KG1 (cell line): ENCODE measurements at places on chromosomes 3 and 15.

DNA sequence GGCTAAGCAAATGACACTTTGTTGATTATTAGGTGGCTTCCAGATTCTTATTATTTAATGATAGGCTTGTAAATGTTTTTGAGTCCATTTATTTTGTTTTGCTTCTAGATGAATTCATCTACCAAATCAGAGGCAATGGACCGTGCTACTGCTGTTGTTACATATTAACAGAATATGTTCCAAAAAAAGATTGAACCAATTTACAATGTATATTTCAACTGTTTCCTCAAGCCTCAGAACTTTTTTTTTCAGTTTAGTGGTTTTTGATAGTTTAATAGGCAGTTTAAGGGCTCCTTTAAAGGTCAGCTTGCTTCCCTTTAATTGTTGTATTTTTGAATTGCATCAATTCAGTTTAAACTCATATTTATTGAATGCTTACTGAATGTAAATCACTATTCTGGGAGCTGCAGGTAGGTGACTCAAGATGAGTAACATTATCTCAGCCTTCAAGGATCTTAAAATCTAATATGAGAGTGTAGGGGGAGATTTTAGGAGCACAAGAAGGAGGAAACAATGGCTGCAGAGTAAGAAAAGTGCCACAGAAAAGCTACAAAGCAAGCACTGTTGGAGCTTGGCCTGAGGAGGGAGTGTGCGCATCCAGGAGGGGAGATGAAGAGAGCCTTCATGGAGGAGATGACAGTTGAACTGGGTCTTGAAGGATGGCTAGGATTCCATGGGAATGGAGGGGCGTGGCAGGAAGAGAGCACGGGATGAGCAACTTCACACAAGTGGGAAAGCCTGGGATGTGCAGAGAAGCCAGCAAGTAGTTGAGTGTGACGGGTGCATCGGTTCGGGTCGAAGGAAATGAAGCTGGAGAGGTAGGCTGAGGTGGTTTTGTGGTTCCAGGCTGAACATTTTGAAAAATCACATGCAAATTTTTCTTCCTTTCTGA, 14.7 kb downstream of the MAP2K1 start:
- no peak for DNase-seq

- no peak for DNase-seq
Observed at GRCh38 chr3:96416549-96417255, 397.7 kb upstream of the EPHA6 start.

DNA sequence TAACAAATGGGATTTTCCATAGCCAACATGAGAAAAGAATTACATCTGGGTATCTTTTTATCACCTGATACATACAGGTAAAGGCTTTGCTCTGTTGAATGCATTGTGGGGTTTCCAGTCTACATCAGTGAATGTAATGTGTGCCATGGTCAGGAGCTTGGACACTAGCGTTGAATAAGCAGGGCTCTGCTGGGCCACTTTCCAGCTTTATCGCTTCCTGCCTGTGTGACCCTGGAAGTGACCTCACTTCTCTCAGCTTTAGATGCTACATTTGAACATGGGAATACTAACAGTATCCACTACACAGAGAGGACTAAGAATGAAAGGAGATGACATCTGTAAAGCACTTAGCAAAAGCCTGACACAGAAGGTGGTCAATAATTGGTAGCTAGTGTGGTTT, 40.1 kb downstream of the TTC23 start:
- no peak for DNase-seq

DNA sequence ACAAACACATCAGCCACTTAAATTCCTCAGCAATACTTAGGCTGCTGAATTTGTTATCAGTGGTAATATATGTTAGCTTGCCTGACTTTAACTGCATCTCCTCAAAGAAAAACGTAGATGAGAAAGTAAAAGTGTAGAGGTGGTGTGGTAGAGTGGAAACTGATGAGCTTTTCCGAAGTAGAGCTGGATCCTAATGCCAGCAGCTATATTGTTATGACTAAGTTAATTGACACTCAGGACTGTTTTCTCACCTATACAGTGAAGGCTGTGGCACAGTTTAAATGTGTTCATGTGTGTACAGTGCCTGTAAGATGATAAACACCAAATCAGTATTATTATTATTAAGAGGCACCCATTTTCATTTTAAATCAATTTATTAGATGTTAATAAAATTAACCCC, 174.9 kb downstream of the TNIK start:
- no peak for DNase-seq

DNA sequence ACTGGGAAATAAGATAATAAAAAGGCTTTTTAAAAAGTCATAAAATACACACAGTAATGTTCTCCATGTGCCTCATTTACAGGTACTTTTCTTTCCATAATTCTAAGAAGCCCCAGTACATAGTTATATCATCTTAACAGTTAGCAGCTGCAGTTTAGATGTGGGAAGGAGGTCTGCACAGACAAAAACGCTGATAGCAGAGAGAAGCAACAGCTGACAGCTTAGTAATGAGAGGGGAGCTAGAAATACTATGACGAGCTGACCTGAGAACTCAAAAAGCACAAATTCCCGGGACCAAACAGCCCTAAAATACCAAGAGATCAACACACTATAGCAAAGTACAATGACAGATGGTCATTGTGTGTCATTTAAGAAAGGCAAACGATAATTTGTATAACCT, 36.7 kb upstream of the ARHGEF3 start:
- no peak for DNase-seq

GRCh38 chr3:13015286-13016082, 57.7 kb downstream of the IQSEC1 start:
- peak; percentile 40 for DNase-seq

DNA sequence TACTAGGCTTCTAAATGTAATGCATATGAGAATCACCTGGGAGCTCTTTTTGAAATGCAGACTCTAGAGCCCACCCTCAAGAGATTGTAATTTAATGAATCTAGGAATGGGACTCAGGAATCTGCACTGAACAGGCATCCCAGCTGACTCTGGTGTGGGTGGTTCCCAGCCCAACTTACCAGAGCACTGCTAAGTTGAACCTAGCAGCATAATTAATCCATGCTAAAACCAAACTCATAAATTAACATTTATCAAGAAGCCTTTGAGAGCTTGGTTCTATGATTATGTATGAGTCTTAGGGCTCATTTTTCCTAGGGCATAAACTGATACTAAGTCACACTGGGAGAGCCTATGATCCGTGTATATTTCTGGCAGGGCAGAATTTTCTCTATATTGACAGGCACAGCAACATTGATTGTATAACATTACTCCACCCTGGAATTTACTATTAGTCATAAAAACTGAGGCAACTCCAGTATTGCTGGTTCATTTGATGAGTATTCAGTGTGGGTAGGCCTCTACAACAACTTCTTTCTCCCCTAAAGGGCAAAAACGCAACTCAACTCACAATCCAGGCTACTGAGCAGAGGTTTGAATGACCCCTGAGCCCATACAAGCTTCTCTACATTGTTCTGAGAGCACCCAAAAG, 10.7 kb upstream of the CSTA start:
- no peak for DNase-seq

DNA sequence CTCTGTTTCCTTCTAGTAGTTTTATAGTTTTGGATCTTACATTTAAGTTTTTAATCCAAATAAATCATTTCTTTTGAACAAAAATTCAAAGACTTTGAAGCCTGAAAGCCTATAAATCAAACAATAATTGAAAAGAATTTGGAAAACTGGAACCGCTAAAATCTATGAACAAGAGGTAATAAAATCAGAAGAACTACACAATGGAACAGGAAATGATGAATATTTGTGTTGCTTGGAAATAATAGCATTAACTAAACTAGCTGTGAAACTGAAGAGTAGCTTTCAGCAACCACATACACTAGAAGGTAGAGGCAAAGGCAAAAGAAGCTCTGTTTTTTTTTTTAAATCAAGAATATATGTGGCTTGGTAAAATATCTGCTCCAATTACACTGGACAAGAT, 147.9 kb upstream of the ABI3BP start:
- no peak for DNase-seq

DNA sequence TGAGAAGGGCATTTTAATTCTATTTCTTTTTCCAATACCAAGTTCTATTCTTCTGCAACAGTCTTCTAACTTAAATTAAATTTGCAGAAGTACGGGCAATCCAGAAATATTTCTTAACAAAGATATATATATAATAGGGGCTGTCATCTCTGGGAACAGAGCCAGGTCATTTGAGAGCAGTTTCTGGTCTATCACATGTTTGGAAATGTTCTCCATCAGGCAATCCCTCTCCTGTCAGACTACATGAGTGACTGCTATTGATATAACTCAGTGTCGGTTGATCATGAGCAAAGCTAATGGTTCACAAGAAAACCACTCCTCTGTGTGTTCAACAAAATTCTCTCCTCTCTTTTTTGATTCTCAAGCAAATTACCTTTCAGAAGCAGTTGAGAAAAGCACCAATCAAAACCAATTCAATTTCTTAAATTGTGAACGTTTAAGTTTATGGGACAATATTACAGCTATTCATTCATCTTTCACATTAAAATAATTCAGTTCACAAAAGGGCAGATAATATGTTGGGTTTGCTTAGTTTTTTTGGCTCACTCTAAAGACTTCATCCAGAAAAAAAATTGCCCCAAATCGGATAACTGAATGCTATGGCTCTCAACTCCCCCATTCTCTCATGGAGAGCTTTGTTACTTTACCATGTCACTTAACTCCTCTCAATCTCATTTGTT, 152.9 kb upstream of the TGFBR2 start:
- no peak for DNase-seq

DNA sequence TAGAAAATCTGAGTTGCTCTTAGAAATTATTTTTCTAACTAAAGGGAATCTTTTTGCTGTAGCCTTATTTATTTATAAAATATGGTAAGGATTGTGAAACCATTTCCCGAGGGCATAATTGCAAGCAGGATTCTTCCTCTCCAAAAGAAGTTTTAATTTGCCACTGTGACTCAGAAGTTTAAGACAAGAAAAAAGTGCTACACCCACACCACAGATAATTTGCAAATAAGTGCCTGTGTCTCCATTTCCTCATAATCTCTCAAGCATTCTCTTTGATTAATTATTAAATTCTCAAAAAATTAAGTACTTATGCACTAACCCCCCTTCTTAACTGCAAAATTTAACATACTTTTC, 43.6 kb downstream of the RASA2 start:
- DNase-seq: no peak

- no peak for DNase-seq
Observed at GRCh38 chr3:142087676-142088075, 61.7 kb downstream of the TFDP2 start.

DNA sequence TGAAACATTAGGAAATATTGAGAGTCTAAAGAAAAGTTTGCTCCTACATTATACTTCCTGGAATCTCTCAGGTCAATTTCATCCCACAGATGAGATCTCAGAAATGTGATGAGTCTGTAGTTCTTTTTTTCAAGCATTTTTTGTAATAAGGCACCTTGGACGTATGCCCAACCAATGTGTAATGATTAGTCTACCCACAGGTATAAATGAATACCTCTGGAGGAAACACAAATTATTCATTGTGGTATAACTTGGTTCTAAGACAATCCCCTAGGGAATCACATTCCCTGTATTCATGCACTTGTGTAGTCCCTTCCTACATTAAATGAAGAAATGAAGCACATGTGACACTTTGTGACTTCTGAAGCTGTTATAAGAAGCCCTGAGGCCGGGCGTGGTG, 596.2 kb upstream of the UBE2E2 start:
- DNase-seq: no peak

- no peak for DNase-seq
Observed at GRCh38 chr15:80615783-80616391, 79.2 kb upstream of the ABHD17C start.

DNA sequence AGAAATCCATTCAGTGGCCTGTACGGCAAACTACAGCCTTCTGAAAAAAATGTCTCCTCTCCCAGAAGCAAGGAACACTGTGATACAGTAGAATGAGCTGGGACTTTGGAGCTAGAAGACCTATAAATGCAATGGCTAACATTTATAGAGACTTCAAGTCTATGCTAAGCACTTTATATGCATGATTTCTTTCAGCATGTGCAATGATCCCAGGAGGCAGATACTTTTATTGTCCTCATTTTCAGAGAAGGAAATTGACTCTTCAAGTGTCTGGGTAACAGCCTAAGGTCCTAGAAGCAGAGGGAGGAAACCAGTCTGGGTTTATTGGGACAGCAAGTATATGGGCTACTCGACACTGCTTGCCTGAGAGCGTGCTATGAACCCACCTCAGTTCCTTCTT, 140.9 kb downstream of the ALDH1A2 start:
- no peak for DNase-seq

DNA sequence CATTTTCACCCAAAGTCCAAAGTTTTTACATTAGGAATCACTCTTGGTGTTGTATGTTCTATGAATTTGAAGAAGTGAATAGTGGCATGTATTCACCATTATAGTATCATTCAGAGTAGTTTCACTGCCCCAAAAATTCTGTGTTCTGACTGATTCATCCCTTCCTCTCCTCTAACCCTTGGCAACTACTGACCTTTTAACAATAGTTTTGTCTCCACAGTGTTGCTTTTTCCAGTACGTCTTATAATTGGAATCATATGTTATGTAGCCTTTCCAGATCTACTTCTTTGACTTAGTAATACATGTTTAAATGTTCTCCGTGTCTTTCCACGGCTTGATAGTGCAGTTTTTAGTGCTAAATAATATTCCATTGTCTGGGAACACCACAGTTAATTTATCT, 379.0 kb upstream of the SGO1 start:
- no peak for DNase-seq

GRCh38 chr3:137770835-137771399, 6.8 kb downstream of the SOX14 start:
- DNase-seq: no peak

GRCh38 chr3:65888980-65889706, 149.6 kb downstream of the MAGI1 start:
- no peak for DNase-seq

GRCh38 chr3:127385540-127385870, 97.7 kb upstream of the PRR20G start:
- DNase-seq: no peak

DNA sequence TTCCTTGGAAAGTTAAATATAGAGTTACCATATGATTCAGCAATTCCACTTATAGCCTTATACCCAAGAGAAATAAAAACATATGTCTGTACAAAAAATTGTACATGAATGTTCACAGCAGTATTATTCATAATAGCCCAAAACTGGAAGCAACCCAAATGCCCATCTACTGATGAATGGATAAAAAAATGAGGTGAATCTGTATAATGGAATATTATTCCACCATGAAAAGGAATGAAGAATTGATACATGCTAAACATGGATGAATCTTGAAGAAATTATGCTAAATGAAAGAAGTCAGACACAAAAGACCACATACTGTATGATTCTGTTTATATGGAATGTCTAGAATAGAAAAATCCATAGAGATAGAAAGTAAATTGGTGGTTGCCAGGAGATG, 61.4 kb downstream of the TTC23 start:
- no peak for DNase-seq

GRCh38 chr3:152865668-152866245, 30.8 kb downstream of the P2RY1 start:
- no peak for DNase-seq

DNA sequence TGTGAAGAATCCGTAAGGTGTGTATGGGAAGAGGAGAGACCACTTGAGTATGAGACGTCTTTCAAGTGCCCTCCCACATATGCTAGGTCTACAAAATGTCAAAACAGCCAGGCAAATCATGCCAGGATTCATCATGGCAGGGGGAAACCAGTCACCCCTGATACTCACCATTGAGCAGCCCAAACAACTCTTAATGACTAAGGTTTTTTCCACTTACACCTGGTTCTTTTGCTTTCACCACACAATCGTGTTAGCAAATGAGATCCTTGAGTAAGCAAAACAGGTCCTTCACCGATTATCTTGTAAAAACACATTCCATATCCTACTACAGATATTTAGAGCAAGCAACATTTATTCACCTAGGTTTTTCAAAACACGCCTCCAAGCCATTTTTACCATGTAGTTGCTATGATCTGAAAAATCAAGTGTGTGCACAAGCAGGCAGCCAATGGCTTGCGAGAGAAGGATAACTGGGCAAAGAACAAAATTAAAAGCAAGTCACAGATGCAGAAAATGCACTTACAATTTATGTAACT, 177.5 kb upstream of the LPP start:
- DNase-seq: no peak
